ENCODE measurements at places on chromosomes 16 and 17.
A peak's percentile ranks its signal among the peaks of the same experiment; 100 is the strongest.

DNA sequence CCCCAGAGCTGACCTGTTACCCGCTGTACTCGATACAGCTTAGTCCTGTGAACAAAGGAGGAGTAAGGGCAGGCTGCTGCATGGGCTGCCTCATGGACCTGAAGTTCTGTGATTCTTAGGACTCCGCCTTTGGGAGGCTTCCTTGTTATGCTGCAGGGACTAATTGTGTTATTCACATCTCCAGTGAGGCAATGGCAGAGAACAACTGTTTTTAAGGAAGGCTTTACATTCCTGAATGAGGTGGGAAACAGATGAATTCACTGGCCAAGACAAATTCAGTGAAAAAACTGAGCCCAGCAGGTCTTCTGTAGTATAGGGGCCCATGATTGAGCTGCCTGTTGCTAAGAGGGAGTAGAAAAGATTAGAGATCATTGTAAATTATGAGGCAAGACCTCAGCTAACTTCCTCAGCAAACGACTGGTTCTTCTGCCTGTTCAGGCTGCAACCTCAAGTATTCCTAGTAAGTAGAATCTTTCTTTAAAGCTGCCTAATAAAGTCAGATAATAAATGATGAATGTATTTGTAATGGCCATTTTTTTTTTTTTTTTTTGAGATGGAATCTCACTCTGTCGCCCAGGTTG is 26.3 kb downstream of the ADORA2B start:
- DNase-seq, result no peak

GRCh38 chr17:80358861-80359260 is 56.1 kb upstream of the ENDOV start:
- DNase-seq, result no peak

- no peak for DNase-seq
Observed at GRCh38 chr16:12286964-12287363, 310.4 kb downstream of the SNX29 start.

DNA sequence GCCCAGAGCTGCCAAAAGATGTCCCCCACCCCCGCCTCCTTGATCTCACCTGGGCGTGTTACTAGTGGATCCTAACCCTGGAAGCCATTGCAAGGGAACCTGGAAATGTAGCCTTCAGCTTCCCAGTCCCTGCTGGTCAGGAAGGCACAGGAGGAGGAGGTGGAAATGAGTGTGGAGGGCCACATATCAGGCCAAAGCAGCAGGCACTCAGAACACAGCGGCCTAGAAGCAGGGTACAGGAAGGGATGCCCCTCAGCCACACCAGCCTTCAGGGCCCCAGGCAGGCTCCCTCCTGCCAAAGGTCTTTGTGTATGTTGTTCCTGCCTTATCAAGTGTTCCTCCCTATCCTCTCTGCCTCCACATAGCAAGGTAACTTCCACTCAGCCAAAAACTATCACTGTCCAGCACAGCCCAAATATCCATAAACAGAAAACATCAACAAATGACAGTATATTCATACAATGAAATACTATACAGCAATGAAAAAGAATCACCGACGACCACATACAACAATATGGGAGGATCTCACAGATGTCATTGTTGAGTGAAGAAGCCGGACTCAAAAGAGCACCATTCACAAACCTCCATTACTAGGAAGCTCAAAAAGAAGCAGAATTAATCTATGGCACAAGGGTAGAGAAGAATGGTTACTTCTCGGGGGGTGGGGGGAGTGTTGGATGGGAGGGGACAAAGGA is 28.2 kb upstream of the TNFRSF13B start:
- no peak for DNase-seq

GRCh38 chr17:66652840-66653507 is 181.9 kb upstream of the CACNG5 start:
- no peak for DNase-seq

- no peak for DNase-seq
Observed at GRCh38 chr17:31293581-31293980, 3.5 kb downstream of the OMG start.

DNA sequence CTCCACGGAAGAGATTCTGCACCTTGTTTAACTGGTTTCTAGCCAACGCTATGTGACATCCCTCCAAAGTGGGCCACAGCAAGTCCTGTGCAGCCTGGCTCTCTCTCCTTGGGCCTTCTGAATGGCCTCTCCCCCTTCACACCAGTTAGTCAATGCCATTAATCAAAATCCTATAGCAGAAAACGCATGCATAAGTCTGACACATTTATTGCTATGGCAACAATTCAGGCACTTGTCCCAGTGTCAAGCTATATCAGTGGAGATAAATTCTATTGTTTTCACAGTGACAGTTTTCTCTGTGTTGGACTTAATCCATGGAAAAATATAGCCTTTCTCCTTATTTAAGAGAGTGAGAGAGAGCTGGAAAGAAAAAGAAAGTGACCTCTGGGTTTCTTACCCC is 87.2 kb upstream of the TOX3 start:
- DNase-seq, result no peak

- DNase-seq, result no peak
Observed at GRCh38 chr17:71477356-71477755, 643.5 kb upstream of the SOX9 start.

GRCh38 chr16:81231014-81231413 is 7.5 kb upstream of the BCO1 start:
- no peak for DNase-seq

- DNase-seq, result no peak
Observed at GRCh38 chr16:11636172-11636721, 32.0 kb upstream of the SNN start.

DNA sequence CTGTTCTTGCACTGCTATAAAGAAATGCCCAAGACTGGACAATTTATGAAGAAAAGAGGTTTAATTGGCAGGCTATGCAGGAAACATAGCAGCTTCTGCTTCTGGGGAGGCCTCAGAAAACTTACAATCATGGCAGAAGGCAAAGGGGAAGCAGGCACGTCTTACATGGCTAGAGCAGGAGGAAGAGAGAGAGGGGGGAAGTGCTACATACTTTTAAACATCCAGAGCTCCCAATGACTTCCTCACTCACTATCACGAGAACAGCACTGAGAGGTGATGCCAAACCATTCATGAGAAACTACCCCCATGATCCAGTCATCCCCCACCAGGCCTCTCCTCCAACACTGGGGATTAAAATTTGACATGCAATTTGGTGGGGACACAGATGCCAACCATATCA is 13.3 kb downstream of the WFIKKN2 start:
- DNase-seq, result no peak

- no peak for DNase-seq
Observed at GRCh38 chr16:70715860-70716357, 30.1 kb upstream of the MTSS2 start.

DNA sequence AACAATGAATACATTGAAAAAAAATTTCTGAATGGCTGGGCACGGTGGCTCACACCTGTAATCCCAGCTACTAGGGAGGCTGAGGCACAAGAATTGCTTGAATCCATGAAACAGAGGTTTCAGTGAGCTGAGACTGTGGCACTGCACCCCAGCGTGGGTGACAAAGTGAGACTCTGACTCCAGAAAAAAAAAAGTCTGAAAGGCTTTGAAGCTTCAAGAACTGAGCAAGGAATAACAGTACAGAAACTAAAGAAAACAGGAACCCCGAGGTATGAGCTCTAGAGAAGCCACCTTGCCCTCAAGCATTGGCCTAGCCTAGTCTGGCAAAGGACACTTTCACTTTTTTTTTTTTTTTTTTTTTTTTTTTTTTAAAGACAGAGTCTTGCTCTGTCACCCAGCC is 45.0 kb downstream of the TEX2 start:
- no peak for DNase-seq

GRCh38 chr17:44043272-44043696 is 23.2 kb downstream of the LSM12 start:
- DNase-seq, result no peak

- DNase-seq, result no peak
Observed at GRCh38 chr17:50163843-50164696, 1.7 kb upstream of the SGCA start.

- no peak for DNase-seq
Observed at GRCh38 chr17:55140809-55141208, 124.0 kb upstream of the HLF start.

- no peak for DNase-seq
Observed at GRCh38 chr16:23333831-23334456, 31.8 kb downstream of the SCNN1B start.

GRCh38 chr17:63116967-63117830 is 151.2 kb downstream of the TANC2 start:
- DNase-seq, result no peak

DNA sequence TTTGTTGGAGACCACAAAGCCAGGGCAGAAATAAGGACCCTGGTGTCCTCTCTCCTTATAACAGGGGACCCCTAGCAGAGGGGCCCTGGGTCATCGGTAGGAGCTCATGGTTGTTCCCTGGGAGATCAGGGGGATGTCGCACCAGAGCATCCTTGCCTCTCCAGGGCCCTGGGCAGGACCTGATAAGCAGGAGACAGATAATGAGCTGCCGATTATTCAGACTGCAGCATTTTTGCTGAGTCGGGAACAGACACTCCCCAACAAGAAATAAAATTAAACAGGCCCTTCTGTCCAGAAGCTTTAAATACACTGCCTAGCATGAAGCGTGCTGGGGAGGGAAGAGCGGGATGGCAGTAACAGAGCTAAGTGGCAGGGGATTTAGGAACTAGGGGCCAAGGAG is 15.4 kb upstream of the GFAP start:
- DNase-seq, result no peak

DNA sequence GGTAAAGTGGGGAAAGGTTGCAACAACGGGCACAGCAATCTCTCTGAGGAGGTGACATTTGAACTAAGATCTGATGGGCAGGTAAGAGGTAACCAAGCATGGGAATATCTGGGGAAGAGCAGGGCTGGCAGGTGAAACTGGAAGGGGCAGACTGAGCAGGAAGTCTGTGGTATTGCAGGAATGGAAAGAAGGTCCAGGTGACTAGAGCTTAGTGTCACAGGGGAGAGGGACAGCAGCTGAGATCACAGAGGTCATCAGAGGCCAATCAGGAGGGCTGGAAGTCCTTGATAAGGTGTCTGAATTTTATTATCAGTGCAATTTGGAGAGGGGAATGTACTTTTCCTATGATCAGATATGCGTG is 73.3 kb upstream of the DHX40 start:
- no peak for DNase-seq

DNA sequence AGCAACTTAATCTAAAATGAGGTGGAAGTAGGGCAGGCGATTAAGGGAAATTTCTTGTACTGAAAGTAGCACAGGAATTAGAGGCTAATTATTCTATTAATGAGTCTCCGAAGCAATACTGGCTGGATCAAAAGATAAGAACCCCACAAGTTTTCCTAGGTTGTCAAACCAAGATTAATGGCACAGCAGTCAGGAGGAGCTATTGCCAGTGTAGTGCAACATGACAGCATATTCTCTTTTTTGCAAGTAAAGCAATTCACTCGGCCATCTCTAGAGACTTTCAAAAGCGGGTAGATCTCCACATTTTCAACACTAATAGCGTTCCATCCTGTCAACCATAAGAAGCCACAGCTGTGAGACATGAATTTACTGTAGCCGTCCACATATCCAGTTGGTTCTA is 81.2 kb downstream of the CYB561 start:
- no peak for DNase-seq

- DNase-seq, result no peak
Observed at GRCh38 chr17:69588316-69588715, 173.8 kb downstream of the MAP2K6 start.

- no peak for DNase-seq
Observed at GRCh38 chr16:22660441-22661160, 149.9 kb downstream of the NPIPB5 start.

DNA sequence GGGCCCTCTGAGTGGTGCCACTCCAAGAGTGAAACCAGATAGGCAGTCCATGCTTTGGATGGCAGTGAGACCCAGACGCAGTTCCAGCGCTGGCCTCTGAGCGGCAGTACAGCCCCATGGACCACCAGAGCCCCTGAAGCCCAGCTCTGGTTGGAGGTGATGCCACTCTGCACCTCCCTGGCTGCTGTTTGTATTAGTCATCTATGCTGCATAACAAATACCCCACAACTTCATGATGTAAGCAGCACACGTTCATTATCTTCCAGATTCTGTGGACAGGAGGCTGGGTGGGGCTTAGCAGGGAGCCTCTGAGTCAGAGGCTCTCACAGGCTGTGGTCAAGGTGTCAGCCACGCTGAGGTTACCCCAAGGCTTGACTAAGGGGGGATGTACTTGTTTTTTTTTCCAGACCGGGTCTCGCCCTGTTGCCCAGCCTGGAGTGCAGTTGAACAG is 5.1 kb upstream of the NME4 start:
- DNase-seq, result peak; percentile 86

- DNase-seq, result no peak
Observed at GRCh38 chr17:13194887-13195286, 177.1 kb upstream of the ELAC2 start.

GRCh38 chr17:2337544-2338314 is 428 bp downstream of the SGSM2 start:
- peak; percentile 27 for DNase-seq

DNA sequence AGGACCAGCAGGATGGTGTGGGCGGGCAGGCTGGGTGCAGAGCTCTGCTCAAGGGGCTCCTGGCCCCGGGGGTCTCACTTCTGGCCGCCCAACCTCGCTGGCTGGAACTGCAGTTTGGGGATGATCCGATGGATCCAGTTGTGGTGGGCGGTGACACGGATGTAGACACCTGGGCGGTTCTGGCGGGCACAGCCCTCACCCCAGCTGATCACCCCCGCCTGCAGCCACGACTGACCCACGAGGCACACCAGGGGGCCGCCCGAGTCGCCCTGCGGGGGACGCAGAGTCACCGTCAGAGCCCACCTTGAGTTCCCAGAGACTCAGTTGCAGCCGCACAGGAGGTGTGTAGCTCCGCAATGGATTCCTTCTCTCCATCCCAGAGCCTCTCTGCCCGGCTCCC is 7.5 kb downstream of the PRSS27 start:
- DNase-seq, result no peak

- no peak for DNase-seq
Observed at GRCh38 chr16:85425074-85425662, 188.0 kb upstream of the GSE1 start.

GRCh38 chr17:50145532-50146229 is 4.8 kb downstream of the PPP1R9B start:
- no peak for DNase-seq

DNA sequence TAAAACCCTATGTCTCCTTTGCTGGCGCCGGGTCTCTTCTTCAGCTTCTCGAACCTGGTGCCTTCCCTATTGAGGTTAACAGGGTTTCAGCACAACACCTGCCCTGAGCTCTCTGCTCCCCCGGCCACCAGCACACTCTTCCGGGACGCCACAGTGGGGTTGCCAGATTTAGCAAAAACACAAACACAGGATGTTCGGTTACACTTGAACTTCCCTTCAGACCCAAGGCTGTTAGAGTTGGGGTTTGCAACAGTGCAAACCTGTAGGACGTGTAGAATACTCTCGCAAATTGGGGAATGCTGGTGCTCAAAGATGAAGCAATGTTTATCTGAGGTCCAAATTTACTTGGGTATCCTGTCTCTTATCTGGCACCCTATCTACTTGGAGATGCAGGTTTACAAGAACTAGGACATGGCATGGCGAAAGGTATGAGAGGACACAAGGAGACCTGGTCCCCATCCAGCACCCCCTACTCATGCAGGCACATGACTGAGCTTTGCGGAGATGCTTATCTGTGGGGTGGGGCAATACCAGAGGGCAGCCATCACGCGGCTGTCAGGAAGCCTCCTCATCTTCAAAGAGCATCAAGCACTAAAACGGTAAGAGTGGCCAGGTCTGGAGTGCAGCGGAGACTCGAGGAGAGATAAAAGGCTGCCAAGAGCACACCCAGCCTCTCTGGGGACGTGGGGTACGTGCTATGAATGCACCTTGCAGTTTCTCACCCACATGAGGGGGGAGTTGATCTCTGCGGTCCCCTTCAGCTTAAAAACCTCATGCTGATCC is 52.8 kb downstream of the SDK2 start:
- DNase-seq, result no peak

GRCh38 chr17:37494401-37494831 is 4.7 kb downstream of the DUSP14 start:
- no peak for DNase-seq

- DNase-seq, result no peak
Observed at GRCh38 chr17:14289162-14289561, 11.7 kb upstream of the HS3ST3B1 start.
